Pulmonary artery endothelial cell (primary cell): ENCODE measurements at places on chromosomes 12 and 14. TPM values are rescaled to one million over a fixed set of nuclear protein-coding genes. Genes with fewer than 3 reads are reported as not detected.

The FOXG1 gene
- 0.04 and 0.26 TPM in 2 replicates for total RNA-seq

The IL31 gene
- total RNA-seq: not detected in 2 replicates

The GPR162 gene
- 9.0 and 13.5 TPM in 2 replicates for total RNA-seq

GRCh38 chr12:52296572-52297215 lies 5.4 kb upstream of the KRT81 start:
- DNase-seq: no peak

GRCh38 chr12:34604631-34605509 lies 582.6 kb downstream of the ALG10 start:
- DNase-seq: no peak

DNA sequence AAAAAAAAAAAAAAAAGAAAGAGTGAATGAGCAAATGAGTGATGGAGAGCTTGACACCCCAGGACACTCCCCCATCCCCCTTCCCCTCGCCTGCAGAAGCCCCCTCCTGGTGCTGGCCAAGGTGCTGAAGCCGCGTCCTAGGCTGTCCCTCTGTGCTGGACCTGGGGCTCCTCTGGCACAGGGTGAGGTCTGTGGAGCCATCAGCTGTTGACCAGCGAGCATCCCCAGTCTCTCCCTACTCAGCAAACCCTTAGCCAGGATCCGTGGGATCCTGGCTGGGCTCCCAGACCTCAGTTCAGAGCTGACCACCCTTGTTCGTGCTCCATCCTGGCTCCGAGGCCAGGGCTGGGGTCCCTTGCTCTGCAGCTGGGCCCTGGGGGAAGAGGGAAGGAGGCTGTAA lies 5.4 kb upstream of the KIF26A start:
- no peak for DNase-seq

DNA sequence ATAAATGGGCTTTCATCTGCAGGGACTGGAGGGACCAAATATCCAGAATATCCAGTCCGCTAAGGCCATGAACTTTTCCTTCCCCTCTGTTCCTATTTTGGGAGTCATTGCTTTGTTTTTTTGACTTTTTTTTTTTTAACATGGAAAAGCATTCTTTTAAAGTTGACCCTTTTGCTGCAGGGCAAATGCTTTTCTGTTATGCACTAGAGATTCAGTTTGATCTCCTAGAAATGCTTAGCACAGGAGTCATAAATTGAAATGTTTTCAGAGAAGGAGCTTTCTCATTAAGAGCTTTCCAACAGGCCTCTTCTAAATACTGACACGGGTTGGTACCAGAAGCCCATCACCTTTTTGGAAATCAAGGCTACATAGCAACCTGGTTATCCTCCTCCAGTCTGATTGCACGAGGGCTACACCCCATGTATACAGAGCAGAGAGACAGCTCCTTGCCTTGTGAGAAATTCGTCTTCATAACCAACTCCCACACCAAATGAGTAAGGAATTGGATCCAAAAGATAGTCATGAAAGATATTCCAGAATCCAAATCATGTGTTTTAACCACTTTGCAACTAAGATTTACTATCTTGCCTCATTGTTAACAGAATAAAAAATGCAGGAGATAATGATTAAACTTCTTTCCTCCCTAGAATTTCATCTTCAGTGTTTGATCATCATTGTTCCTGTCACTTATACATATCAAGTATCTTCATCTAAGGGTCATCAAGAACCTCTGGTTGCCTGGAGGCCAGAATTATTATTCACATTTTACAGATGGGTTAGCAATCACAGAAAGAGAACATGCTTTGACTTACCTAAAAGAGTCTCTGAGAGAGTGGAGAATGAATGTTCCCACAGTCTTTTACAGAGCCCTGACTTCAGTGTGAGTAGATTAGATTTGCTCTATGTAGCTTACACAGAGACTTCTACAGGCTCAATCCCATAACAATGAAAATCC lies 389.4 kb downstream of the ZFP36L1 start:
- DNase-seq: peak; percentile 15
